ENCODE measurements at places on chromosomes 12 and 14.

GRCh38 chr12:14169281-14169680 is 187.9 kb upstream of the GRIN2B start:
- no peak for DNase-seq

GRCh38 chr12:127272864-127273263 is 994.1 kb upstream of the TMEM132C start:
- no peak for DNase-seq

DNA sequence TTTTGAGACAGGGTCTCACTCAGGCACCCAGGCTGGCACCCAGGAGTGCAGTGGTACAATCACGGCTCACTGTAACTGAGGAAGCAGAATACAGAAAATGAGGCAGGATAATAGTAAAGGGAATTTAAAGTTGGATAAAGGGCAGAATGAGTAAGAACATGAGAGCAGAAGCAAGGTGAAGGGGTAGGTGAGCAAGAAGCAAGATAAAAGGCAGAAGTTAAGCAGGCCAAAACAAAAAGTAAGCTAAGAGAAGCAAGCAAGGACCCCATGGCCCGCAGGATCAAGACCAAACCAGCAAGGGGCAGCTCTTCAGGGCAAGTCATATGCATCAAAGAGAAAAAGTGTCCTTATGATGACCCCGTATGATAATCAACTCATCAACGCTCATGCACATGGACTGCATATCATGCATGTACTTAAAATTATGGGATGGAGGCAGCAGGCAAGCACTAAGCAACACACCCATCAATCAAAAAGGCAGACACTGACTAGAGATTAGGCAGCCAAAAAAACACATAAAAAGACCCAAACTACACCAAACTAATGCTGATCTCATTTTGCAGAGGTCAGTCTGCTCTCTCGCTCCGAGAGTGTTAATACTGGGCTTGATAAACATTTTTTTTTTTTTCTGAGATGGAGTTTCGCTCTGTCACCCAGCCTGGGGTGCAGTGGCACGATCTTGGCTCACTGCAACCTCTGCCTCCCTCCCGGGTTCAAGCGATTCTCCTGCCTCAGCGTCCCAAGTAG is 11.6 kb downstream of the TIMELESS start:
- DNase-seq, result no peak

- DNase-seq, result peak; percentile 66
Observed at GRCh38 chr14:69501423-69501838, 16.9 kb downstream of the PLEKHD1 start.

GRCh38 chr12:52587563-52587962 is 13.7 kb downstream of the KRT72 start:
- no peak for DNase-seq

GRCh38 chr12:105262461-105263184 is 26.6 kb upstream of the APPL2 start:
- DNase-seq, result no peak

- no peak for DNase-seq
Observed at GRCh38 chr12:62028536-62028935, 231.7 kb upstream of the USP15 start.

- DNase-seq, result peak; percentile 60
Observed at GRCh38 chr12:44876544-44877410, 662 bp upstream of the NELL2 start.

- peak; percentile 38 for DNase-seq
Observed at GRCh38 chr14:101125719-101126651, 222.5 kb upstream of the RTL1 start.

DNA sequence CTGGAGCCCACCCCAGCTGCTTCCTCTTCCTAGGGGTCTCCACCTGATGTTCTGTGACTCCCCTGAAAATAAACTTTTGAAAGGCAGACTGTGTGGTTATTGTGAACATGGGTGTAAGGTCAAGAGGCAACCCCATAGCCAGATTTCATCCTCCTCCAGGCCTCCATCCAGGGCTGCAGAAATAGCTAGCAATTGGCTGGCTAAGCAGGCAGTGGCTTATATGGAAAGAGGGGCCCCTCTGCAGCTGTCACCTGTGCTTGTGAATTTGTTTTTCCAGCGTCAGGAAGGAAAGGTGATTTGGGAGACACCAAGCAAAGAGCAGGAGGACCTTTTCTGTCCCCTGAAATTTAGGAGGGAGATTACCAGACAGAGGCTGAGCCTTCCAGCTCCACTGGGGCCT is 55.8 kb downstream of the ZFP36L1 start:
- DNase-seq, result no peak

- no peak for DNase-seq
Observed at GRCh38 chr14:84535976-84536375, 994.0 kb upstream of the FLRT2 start.

DNA sequence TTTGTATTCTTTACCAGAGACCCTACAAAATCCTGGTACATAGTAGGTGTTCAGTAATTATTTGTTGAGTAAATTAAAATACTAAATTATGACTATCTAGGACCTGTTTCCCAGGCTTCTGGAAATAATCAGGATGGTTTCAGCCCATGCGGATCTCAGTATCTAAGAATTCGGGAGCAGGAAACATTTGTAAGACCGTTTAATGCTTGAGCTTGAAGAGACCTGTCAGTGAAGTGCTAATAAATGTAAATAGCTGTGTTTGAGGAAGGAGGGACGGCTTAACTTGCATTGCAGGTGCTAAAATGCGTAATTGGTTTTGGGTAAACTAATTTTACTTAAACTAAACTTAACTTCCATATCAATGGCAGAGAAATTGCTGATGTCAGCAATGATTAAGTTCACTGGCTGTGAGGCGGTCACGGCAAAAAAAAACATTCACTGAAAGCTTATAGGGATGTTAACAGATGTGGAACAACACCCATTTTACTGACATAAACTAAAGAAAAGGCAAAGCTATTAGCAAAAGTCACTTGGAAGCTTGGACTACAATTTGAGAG is 28.6 kb upstream of the AEBP2 start:
- DNase-seq, result no peak

DNA sequence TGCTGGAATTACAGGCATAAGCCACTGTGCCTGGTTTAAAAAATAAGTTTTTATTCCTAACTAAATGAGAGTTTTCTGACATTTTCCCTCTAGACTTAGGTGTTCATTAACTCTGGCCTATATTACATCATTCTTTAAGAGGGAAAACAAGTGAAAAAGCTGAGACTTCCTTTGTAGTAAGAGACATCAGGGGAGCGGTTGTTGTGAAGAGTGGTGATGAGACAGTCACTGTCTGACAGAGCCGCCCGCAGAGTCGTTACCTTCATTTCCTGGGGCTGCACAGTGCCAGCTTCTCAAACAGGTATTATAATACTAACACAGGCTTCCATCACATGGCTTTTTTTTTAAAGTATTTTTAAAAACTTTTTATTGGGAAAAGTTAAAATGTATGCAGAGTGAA is 19.7 kb upstream of the TDRD9 start:
- DNase-seq, result no peak

DNA sequence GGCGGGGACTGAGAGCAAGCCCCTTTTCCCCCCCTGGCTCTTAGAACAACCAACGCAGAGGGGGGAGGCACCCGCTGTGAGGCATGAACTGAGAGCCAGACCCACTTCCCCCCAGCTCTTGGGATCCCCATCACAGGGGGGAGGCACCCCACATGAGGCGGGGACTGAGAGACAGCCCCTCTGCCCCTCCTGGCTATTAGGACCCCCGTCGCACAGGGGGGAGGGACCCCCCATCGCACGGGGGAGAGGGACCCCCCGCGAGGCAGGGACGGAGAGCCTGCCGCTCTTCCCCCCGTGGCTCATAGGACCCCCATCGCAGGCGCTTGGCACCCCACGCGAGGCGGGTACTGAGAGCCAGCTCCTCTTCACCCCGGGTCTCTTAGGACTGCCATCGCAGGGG is 195.8 kb upstream of the PZP start:
- DNase-seq, result no peak

DNA sequence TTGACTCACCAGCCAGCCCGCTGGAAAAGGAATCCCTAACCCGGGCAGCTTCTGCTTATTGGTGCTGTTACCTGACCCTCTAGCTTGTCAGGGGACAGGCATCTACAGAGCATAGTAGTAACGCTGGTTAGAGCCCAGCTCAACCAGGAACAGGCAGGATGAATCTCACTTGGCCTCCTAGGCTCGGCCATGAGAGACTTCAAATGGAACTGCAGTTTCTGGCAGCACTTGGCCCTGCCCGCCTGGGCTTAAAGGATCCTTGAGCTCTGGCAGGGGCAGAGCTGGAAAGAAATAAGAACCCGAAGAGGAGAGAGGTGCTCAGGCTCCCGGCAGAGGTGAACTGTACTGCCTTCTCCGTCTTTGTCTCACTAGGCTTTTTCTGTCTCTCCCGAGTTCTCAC is 2.3 kb upstream of the LHX5 start:
- DNase-seq, result no peak

DNA sequence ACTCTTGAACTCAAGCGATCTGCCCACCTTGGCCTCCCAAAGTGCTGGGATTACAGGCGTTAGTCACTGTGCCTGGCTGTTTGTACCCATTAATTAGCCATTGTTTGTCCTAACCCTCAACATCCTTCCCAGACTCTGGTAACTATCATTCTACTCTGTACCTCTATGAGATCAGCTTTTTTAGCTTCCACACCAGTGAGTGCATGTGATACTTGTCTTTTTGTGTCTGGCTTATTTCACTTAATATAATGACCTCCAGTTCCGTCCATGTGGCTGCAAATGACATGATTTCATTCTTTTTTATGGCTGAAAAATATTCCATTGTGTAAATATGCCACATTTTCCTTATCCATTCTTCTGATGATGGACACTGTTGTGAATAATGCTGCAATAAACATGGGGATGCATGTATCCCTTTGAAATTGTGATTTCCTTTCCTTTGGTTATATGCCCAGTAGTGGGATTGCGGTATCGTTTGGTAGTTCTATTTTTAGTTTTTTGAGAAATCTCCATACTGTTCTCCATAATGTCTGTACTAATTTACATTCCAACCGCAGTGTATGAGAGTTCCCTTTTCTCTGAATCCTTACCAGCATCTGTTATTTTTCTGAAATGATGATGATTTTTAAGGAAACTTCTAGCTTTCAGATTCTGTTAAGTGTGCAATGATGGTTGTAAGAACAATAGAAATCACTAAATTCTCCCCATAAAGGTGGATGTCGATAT is 6.7 kb upstream of the PPP4R3A start:
- DNase-seq, result no peak

- no peak for DNase-seq
Observed at GRCh38 chr12:130625201-130625600, 90.9 kb downstream of the RIMBP2 start.

- no peak for DNase-seq
Observed at GRCh38 chr12:114399664-114400211, 6.2 kb downstream of the TBX5 start.

DNA sequence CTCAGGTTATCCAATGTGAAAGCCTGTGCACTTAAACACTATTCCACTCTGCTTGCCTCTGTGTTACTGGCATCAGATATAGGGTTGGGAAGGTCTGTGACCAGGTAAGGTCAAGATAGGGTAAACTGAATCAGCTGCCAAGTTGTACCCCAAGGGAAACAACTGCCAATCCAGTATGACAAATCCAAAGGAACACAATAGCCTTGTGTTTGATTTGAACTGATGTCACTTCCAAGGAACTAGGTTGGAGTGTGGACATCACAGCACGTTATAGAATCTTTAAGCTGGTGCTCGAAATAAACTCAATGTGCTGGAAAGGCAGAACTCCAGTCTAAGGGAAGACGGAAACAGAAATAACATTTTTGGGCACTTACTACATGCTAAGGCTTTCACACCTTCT is 223.4 kb upstream of the BTG1 start:
- no peak for DNase-seq

GRCh38 chr12:9756706-9757105 is 4.0 kb downstream of the CD69 start:
- no peak for DNase-seq

GRCh38 chr14:64848239-64848638 is 31.5 kb downstream of the SPTB start:
- no peak for DNase-seq

DNA sequence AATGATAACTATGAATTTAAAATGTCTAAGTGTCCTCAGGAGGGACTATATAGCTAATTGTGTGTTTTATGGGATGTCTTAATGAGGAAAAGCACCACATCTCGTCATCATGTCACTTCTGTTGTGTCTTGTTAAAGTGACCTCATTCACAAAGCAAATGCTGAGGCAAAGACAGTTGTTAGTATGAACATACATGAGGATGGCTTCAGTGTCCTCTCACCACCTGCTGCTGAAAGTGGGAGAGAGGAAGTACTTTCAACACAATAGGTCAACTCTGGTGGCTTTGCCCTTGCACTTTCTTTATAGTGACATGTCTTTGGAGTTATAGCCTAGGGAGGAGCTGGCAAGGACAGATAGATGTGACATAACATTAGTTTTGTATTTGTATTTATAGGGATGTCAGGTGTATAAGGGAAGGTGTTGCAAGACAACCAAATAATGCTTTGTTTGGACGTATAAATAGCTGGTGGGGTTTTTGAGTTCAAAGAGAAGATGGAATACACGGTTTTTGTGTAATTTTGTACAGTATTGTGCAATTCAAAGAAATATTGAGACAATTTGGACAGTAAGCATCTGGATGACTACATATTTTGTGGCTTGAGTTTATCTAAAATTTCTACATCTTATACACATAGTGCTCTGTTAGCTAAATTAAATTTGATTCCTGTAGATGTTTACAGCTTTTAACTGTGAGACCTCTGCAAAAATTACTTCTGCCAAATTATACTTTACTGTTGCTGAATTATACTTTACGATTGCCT is 131.7 kb upstream of the ATP2B1 start:
- no peak for DNase-seq

GRCh38 chr12:31517994-31518393 is 72.9 kb downstream of the DENND5B start:
- DNase-seq, result no peak

DNA sequence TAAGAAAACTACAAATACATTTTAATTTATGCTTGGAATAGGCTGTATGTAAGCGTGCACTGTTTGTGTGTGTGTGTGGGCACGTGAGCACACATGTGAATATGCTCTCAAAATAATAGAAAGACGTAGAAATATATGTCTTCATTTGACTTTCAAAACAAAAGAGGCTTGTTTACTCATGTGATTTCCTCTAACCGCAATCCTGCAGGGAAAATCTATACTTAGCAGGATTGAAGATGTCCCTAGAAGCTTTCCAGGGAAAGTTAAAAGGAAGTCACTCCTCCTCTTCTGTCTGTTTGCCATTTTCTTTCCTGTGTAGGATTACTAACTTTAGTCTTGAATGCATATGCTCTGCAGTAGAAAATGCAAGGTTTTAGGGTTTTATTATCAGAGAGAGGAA is 404.7 kb downstream of the MDGA2 start:
- DNase-seq, result no peak

GRCh38 chr14:101879529-101880336 is 84.6 kb upstream of the DYNC1H1 start:
- DNase-seq, result no peak

GRCh38 chr12:112179341-112179740 is 54.0 kb downstream of the TRAFD1 start:
- DNase-seq, result no peak

GRCh38 chr14:61811882-61812346 is 49.7 kb downstream of the SNAPC1 start:
- no peak for DNase-seq

GRCh38 chr12:2902272-2902880 is 11.7 kb downstream of the TULP3 start:
- no peak for DNase-seq

Data from left hindlimb (tissue), 1 donor.